Left lobe of liver (tissue), 2 donors: ENCODE measurements at places on chromosomes 12 and 14. TPM values are rescaled to one million over a fixed set of nuclear protein-coding genes. Genes with fewer than 3 reads are reported as not detected.

Gene DNAJC22
- 42.3 TPM for total RNA-seq

Gene GYS2
- total RNA-seq: 40.9 TPM

Gene THTPA
- total RNA-seq: 11.1 TPM

Gene GPR68
- total RNA-seq: 0.10 TPM

Gene PFKM
- total RNA-seq: 5.4 TPM

Gene CNTN1
- total RNA-seq: 0.60 TPM

Gene PLEKHH1
- 2.9 TPM for total RNA-seq

Gene ETNK1
- 28.3 TPM for total RNA-seq

Gene GZMH
- total RNA-seq: 0.28 TPM

Gene GARIN6
- total RNA-seq: not detected

GRCh38 chr12:66011731-66012130, 118.8 kb downstream of the LLPH start:
- DNase-seq: no peak

DNA sequence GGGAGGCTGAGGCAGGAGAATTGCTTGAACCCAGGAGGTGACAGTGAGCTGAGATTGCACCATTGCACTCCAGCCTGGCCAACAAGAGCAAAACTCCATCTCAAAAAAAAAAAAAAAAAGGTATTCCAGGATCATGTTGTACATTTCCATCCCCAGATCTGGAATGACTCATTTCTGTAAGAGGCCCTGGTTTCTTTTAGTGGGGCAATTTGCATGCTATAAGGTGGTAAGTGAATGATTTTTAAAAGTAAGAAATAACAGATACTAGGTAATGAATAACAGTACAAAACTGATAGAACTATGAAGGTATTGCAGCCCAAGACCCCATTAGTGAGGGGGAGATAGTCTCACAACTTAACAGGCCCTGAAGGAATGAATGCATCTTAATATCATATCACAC, 17.7 kb upstream of the ADCK1 start:
- DNase-seq: no peak

DNA sequence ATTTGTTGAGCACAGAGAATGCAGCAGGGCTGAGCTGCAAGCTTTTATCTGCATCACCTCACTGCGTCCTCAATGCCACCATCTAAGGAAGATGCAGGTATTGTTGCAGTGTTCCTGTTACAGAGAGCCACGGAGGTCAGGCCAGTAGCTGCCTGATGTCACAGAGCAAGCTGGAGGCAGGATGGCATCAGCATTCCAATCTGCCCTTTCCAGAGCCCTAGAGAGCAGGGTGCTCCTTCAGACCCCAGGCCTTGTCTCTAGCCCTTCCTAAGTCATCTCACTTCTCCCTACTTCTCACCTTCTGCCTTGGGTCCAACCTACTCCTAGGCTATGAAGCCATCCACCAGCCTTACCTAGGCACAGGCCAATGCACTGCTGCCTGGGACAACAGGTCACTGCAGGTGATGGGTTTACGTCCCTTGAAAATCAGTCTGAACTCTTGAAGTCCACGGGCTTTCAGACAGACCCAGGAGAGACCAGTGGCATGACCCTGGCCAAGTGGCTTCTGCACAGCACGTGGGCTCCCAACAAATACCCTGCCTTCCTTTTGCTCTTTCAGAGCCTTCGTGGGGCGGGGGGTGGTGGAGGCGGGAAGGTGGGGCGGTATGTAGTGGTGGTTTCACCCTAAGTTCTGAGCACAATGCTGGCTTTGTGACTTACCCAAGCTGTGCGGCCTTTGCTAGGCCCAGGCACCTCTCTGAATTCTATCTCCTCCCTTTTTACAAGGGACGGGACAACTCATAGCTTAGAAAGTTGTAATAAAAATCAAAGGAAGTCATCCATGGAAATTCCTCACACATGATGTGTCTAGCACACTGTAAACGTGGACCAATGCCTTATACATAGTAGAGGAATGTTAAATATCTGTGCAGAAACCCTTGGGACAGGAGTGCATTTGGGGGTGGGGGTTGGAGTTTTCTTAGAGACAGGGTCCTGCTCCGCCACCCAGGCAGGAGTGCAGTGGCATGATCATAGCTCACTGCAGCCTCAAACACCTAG, 136.0 kb downstream of the KSR2 start:
- no peak for DNase-seq

- no peak for DNase-seq
These were observed 128.1 kb upstream of the AMIGO2 start for GRCh38 chr12:47207829-47208248.

- DNase-seq: no peak
These were observed 139.7 kb downstream of the KCNH5 start for GRCh38 chr14:62905566-62905965.

DNA sequence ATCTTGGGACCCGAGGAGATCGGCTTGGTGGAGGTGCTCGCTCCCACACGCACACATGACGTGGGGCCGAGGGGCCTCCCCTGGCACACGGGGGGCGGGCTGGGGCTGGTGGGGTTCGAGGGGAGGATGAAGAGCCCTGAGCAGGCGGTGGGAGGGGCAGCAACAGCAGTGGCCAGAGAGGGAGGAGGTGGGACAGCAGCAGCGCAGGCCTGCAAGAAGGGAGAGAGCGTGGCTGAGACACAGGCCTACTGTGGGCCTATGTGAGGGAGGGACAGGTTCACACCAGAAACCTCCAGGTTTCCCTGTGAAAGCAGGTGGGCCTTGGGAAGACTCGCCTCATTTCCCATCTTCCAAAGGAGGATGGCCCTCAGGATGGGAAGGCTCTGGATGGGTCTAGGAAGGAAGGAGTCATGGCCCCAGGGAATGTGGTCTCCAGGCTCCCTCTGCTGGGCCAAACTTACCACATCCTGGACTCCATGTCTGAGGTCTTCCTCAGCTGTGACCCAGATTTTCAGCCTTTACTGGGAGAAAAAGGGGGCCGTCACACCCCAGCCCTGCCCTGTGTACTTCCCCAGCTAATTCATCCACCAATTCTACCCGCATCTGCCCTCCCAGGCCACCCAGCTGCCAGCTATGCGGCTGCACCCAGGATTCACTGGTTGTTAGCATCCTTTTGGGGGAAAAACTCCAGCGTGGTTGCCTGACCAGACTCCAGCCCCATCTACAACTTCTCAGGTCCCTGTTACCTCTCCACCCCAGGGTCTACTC, 2.8 kb downstream of the PIANP start:
- no peak for DNase-seq

DNA sequence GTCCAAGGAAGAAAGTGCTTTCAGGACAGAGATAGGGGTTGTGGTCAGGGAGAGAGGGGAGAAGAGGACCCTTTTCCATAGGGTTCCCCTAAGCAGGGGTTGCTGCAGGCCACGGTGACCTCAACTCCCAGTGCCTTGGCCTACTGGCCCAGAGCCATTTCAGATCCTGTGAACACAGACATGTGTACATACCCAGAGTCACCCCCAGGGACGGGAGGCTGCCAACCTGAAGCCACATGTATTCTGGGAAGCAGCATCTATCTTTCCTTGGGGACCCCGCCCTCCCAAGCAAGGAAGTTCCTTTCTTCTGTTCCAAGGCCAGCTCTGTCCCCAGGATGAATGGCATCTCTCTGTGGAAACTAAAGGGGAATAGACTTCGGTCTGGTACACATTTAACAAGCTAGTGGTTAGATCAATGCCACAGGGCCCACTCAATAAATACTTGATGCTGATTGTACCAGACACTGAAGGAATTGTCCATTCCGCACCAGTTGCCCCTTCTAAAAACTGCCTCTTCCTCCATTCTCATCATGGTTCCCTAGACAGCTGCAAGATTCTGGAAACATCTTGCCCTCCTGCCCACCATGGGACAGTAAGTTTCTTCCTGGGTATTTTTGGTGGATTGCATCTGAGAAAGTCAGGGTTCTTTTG, 25.2 kb upstream of the DGLUCY start:
- DNase-seq: no peak

- no peak for DNase-seq
These were observed 19.7 kb downstream of the SYCP3 start for GRCh38 chr12:101719566-101719965.

DNA sequence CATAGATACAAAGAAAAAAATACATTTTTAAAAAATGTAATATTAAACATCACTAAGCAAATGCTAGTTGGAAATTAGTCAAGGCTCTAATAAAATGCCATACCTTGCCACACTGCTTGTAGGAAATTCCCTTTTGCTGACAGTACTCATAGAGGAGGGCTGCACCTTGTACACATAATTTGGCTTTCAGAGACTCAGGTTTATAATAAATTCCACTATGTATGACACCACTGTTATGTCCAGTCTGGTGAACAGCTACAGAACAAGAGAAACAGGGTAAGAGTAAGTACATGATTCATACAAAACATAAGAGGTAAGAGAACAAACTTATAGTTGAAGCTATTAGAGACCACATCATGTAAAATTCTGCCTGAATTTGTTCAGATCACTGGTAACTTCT, 10.1 kb downstream of the L2HGDH start:
- DNase-seq: no peak
